ENCODE measurements at places on chromosomes 6 and 20.

DNA sequence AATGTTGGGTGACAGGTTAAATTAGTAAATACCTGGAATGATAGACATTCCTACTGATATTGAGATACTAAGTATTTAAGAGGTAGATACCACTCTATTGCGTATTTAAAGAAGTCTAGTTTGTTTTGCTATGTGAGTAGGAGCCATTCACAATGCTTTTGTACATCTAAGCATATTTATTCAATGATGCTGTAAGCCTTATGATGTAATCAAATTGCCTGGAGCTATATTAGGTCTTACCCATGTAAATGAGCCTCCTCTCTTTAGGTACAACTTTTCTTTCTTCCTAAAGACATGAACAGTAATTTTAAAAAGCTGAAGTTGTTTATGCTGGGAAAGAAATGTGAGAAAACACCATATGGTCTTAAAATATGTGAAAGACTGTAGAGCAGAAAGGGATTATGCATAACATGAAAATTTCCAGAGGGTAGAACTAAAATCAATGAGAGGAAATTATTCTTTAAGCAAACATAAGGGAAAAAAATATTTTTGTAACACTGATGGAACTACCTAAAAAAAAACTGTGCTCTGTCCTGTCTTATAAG is 526.7 kb downstream of the EPHA7 start:
- no peak for DNase-seq

GRCh38 chr6:105363100-105363754 is 39.7 kb downstream of the PREP start:
- peak; percentile 13 for DNase-seq

- DNase-seq, result no peak
Observed at GRCh38 chr6:129683601-129684322, 26.2 kb downstream of the ARHGAP18 start.

GRCh38 chr6:35048631-35049083 is 92.5 kb downstream of the TCP11 start:
- peak; percentile 72 for DNase-seq

GRCh38 chr20:38748097-38748860 is at the start of gene ACTR5:
Gene ACTR5, plus strand, starts transcription at chr20:38748460. Its CDS starts 19 bp downstream, at chr20:38748479.
- DNase-seq, result peak; percentile 98

DNA sequence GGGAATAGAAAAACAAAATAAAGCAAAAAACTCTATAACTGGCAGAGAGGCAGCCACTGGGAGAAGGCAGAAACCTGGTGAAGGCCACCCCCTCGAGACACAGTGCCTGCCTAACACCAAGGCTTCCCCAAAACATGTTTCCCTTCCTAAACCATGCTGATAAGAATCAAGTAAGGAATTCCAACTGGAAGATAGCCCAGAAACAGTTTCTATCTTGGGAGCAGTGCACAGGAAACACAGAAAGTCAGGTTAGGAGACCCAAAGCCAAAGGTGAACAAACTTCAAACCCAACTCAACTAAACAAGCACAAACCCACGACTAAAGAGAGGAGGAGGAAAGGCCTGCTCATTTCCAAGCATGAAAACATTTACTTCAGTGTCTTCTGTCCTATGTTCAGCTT is 433.7 kb upstream of the RGS17 start:
- DNase-seq, result no peak

- no peak for DNase-seq
Observed at GRCh38 chr20:35796571-35796970, 24.8 kb downstream of the PHF20 start.

- no peak for DNase-seq
Observed at GRCh38 chr20:36988494-36988966, 37.0 kb upstream of the SAMHD1 start.

- no peak for DNase-seq
Observed at GRCh38 chr6:160791981-160792418, 90.0 kb downstream of the PLG start.

GRCh38 chr6:79009819-79010218 is 68.2 kb downstream of the PHIP start:
- DNase-seq, result no peak

DNA sequence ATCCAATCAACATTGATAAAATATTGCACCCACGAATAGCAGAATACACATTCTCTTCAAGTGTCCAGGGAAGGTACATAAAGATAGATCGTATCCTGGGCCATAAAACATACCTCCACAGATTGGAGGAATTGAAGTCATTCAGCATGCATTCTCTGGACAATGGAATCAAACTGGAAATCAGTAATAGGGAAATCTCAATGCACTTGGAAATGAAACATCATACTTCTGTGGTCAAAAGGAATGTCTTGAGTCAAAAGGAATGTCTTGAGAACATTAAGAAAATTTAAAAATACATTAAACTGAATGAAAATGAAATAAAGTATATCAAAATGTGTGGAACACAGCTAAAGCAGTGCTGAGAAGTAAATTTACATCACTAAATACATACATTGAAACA is 138.8 kb downstream of the TFAP2A start:
- no peak for DNase-seq

- no peak for DNase-seq
Observed at GRCh38 chr6:165922309-165922794, 245.3 kb downstream of the TBXT start.

GRCh38 chr6:5276581-5276980 is 15.3 kb downstream of the FARS2 start:
- no peak for DNase-seq

Data from H7 (cell line).